MG63 (cell line): ENCODE measurements at places on chromosomes 12 and 14.

- DNase-seq, result no peak
Measured at GRCh38 chr14:91888641-91889476, 21.5 kb upstream of the TC2N start.

- DNase-seq, result peak; percentile 87
Measured at GRCh38 chr12:123043536-123044001, 63.1 kb downstream of the ARL6IP4 start.

- DNase-seq, result no peak
Measured at GRCh38 chr14:104181761-104182530, 43.6 kb downstream of the KIF26A start.

DNA sequence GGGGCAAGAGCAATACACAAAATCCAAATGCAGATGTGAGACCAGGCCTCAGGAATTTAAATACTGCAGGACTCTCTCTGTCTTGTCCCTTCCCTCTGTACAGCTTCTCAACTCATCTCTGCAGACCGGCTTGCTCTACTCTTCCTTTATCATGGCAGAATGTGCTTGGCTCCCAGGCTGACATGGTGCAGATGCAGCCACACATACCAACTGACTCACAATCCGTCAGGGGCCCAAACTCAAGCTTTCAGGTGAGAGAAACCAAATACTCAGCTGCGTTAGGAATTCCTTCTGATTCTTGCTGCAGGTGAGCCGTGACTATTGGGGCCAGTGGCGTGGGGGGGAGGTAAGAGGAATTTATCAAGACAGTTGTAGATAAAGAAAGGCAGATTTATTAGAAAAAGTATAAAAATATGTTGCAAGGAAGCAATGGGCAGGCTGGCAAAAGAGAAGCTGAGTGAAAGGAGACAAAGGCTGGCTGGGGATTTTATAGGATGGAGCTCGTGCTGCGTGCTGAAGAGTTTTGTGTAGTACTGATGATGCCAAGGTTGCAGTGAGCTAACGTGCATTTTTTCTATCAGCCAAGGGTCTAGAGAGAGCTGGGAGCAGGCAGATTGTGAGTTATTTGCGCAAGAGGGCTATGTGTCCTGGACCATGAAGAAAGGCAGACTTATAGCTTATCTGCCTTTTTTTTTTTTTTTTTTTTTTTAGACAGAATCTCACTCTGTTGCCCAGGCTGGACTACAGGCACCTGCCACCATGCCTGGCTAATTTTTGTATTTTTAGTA, 5.0 kb upstream of the LGALS3 start:
- no peak for DNase-seq

- no peak for DNase-seq
Measured at GRCh38 chr12:93684716-93685115, 7.5 kb downstream of the CRADD start.

GRCh38 chr12:33314223-33314622, 125.4 kb downstream of the SYT10 start:
- DNase-seq, result no peak

- DNase-seq, result no peak
Measured at GRCh38 chr14:80926397-80927082, 15.0 kb downstream of the CEP128 start.

DNA sequence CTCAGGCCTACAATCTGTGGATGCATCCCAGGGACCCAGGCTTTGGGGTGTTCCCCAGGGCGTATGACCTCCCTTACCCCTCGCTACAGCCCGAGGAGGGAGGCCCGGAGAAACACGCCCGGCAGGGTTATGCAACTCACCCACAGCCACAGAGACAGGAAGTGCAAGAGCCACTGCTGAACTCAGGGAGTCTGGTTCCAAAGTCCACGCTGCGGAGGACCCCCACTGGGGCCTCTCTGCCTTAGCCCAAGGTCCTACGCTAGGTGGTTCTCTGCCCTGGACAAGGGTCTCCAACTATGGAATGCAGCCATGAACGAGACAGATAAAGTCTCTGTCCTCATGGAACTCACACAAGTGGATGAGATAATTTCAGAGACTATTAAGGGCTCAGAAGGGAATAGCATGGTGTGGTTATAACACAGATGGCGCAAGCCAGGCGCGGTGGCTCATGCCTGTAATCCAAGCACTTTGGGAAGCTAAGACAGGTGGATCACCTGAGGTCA, 11.3 kb downstream of the SCARB1 start:
- DNase-seq, result no peak

DNA sequence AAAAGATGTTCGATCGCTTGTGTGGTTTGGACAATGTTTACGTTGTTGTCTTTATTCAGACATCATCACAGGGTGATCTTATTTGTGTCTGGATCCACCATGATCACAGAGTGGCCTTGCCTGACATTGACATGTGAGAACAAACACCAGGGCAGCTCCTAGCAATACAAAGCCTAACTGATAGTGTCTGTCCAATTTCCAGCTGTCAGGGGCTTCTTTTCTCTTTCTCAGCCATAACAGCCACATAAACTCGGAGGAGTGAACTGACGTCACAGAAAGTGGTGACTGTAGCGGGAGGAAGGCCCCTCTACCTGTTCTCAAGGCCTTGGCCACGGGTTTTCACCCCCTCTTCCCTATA, 5.8 kb upstream of the SLC6A13 start:
- DNase-seq, result no peak

DNA sequence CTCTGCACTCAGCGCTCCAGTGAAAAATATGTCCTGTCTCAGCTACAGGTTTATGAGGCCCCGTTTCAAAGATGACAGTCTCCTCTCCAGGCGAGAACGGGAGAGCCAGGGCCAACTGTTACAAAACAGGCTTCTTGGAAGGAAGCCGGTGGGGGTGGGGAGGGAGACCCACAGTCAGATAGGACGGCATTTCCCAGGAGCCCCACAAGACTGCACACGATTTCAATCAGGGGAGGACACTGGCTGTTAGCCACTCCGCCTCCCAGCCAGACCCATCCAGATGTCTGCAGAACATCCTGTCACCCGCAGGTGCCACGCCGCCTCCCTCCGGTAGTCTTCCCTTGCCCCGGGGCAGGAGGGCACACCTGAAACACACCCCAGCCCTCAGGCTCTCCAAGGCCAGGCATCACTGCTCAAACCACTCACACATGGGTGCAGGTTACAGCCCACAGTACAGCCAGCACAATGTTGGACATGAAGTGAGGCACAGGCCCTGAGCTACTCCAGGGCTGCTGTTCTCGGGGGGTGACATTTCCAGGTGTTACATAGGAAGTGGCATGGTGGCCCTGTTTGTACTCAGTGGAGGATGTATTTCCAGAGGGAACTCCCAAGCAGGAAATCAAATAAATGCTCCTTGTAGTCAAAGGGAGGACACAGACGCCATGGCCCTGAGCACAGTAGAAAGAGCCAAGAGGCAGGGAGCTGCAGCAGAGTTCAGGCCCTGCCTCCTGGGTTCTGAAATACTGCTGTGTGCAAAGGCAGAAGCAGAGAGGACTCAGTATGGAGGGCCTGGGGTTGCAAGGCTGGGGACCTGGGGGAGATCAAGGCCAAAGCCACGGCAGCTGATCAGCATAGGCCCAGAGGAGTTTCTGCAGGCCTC, 138.1 kb downstream of the BCL11B start:
- DNase-seq, result no peak

DNA sequence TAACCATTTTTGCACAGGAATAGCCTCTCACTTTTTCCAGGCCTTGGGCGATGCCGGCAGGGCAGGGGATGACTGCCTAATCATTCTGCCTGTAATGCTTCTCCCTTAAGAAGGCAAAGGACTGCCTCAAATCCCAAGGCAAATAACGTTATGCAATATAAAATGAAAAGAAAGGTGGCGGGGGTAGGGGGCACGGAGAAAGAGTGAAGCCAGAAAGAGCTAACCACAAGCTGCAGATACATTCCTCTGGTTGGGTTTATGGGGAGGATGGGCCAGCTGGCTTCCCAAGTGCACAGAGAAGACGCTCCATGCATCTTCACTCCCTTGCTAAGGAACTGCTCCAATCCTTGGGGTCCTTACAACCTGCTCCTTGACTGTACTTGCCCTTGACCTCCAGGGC, 229.5 kb downstream of the FOXN3 start:
- no peak for DNase-seq

DNA sequence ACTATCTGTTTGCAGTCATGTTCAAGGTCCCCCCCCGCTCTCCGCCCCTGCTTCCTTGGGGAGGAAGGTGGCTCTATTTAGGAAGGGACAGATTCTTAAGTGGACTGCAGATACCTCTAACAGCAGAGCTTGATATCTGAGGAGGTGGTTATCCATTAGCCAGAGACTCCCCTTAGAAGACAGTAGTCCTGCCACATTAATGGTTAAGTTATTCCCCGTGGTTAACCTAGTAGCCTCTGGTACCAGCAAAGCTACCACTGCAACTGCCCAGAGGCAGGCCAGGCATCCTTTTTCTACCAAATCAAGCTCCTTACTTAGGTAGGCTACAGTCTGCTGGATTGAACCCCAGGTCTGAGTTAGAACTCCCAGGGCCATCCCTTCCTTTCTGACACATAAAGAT, 162.1 kb upstream of the AVPR1A start:
- DNase-seq, result no peak

DNA sequence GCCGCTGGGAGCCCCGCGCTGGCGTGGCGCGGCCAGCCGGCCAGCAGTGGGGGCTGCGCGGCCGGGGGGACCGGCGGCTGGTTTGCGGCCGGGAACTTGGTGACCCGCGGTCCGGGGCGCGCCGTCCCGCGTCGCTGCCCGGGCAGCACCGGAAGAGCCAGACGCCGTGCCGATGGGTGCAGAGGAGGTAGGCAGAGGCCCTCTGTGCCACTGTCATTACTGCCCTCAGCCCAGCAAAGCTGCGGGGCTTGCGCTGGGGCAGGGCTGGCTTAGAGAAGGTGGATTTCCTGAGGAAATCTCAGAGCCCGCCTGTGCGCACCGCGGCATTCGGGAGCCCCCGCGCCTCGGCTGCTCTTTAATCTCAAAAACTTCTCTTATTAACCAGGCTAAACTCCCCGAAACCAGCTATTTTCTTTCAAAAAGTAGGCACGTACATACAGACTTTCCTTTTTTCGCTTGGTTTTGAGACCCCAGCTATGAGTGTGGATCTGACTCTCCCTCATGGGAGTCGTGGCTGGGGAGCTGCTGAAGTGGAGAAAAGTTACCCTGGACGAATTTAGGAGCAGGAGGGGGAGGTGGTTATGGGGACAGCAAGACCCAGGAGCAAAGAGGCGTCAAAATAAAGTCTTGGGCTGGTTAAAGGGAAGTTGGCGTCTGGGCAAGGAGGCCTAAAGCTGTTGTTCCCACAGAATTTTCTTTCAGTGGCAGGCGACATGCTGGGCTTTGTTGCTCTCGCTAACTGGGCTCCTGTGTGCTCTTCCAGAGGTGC, 802 bp downstream of the SUSD6 start:
- peak; percentile 37 for DNase-seq

DNA sequence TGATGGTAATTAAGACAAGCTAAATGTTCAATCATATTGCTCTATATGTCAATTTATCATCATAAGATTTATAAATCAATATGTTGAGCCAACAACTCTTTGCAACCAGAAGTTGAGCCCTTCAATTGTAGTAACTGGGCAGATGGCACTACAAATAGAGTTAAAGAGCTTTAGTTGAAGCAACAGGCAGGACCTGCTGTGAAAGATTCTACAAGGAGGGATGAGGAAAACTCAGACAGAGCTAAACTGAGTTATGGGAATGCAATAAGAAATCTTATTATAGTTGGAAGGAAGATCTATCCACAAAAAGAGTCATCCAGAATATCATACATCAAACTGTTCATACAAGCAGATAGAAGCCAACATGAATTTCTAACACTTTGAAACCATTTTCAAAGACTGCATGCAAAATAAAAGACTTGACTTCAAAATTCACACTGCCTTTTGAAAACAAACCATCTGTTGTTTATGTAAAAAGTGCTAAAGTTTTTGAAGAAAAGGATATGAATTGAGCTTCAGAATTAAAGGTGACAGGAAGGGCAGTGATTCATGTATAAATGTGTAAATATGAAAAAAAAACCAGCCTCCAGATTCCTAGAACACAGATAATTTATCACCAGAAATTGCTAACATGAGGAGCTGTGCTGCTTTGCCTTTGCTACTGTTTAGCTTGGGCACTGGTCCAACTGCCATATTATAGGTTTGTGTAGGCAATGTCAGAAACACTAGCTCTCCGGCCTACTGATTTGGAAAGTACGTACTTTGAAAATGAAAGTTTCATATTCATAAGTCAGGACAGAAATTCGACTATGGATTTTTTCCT, 133.2 kb downstream of the SLC35F4 start:
- no peak for DNase-seq

GRCh38 chr12:25433581-25434325, 119.3 kb downstream of the LMNTD1 start:
- DNase-seq, result no peak

- no peak for DNase-seq
Measured at GRCh38 chr14:104103061-104103445, 17.6 kb downstream of the ASPG start.

- no peak for DNase-seq
Measured at GRCh38 chr12:7130701-7131501, 730 bp downstream of the CLSTN3 start.

GRCh38 chr12:109542876-109543275, 30.4 kb downstream of the MMAB start:
- DNase-seq, result no peak

GRCh38 chr14:101721951-101722661, 39.4 kb upstream of the PPP2R5C start:
- peak; percentile 34 for DNase-seq

DNA sequence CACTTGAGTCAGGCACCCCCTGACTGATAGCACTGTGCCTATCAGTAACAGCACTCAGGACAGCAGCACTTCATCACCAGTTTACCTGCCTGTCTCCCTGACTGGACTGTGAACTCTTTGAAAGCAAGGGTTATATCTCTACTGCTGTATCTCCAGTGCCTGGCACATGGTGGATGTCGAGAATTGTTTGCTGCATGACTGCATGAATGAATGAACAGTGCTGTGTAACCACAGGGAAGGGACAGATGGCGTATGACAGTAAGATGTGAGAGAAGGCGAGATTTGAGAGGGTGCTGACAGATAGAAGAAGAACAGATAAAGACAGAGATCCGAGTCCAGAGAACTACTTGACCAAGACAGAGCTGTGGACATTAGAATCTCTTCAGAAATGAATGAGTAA, 29.7 kb downstream of the BRAP start:
- no peak for DNase-seq

- DNase-seq, result no peak
Measured at GRCh38 chr12:26621932-26622331, 211.1 kb downstream of the ITPR2 start.
